ENCODE measurements at places on chromosomes 16 and 17. TPM values are rescaled to one million over a fixed set of nuclear protein-coding genes. Genes with fewer than 3 reads are reported as not detected.

The ACSM3 gene
- 9.4 TPM for total RNA-seq

The PIRT gene
- total RNA-seq, result not detected

The KRTAP2-3 gene
- total RNA-seq, result not detected

The SALL1 gene
- total RNA-seq, result 0.08 TPM

The IGF2BP1 gene
- not detected for total RNA-seq

The TLCD3A gene
- total RNA-seq, result 2.5 TPM

The MVP gene
- total RNA-seq, result 51.5 TPM

The CYB5B gene
- total RNA-seq, result 65.5 TPM

The ABCC12 gene
- total RNA-seq, result 0.14 TPM

The BAIAP3 gene
- 1.9 TPM for total RNA-seq
